ENCODE measurements at places on chromosomes 3 and 15.

- DNase-seq = no peak
Measured at GRCh38 chr3:129016356-129016719, 15.2 kb downstream of the EFCC1 start.

- DNase-seq = no peak
Measured at GRCh38 chr3:98761643-98762229, 1.4 kb upstream of the ST3GAL6 start.

GRCh38 chr3:134370611-134371531 is 3.4 kb downstream of the AMOTL2 start:
- no peak for DNase-seq

DNA sequence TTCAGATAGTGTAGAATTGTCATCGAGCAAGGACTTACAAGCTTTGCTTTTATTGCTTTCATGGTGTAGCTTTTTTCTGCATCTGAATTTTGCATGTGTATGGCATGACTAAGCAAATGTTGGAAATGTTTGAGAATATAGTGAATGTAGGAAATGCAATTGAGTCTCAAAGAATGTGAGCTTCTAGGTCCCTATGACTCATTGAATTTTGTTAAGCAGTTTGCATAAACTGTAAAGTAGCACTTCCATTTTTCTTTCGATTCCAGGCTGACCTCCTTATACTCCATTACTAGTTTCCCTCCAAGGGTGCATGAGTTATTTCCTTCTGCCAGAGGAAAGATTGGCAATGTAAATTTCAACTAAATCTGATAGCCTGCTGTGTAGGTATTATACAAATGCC is 619.2 kb downstream of the DIPK2A start:
- DNase-seq = peak; percentile 68

DNA sequence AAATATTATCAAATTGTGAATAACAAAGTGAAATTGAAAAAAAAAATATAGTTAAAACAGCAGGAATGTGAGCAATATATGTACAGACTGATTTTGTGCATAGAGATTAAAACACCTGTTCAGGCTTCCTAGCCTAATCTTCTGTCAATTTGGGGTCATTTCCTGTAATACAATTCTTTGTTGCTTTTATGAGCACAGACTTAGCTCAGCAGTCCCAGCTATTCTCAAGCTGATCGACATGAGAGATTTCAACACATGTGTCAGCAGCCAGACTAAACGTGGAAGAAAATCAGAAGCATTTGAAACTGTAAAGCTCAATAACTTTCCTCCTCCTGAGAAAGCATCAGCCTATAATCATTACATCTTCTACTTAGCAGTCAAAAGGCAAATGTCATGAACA is 1.6 kb upstream of the FHIT start:
- DNase-seq = no peak

GRCh38 chr15:87573534-87573933 is 683.0 kb downstream of the NTRK3 start:
- no peak for DNase-seq

DNA sequence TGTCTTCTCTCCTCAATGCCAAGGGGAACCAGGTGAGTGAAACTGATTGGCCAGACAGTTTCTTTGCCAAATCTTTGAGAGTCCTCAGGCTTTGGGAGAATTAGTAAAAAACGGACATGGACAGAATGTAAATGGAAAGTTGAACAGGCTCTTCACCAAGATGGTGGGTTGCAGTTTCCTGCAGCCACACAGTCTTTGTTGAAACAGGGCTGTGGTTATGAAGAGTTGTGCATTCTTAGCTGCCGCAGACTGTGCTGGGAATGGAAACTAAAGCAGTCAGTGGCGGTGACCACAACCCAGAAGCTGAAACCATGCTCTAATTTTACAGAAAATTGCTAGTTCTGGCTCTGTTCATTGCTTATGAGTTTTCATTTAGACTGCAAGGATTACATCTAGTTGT is 42.1 kb upstream of the TASOR start:
- no peak for DNase-seq

- DNase-seq = no peak
Measured at GRCh38 chr3:153244961-153245360, 82.9 kb downstream of the RAP2B start.

DNA sequence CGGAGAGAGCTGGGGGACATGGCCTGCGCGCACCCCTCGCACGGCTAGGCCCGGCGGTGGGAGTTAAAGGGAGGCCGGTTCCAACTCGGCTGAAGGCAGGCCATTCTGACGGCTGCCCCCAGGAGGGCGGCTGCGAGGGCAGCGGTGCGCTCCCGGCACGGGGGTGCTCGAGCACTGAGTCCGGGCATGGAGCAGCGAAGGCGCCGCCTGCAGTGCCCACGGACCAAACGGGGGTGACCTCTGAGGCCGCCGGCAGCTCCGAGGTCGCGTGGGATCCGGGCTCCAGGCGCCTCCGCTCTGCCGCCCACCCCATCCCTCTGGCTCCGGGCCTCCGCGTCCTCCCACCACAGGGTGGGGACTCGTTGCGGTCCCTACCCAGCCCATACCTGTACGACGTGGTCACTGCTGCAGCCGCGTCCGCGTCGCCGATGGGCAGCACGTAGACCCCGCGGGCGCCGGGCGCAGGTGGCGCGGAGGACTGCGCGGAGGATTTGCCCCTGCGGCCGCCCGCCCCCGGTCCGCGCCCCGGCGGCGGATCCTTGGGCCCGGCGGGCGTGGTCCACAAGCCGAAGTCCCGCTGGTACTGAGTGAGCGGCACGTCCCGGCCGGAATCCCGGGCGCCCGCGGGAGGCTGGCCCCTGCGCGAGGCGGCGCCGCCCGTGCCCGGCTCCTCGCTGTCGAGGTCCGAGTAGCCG is 469 bp downstream of the MAP6D1 start:
- DNase-seq = no peak

- DNase-seq = no peak
Measured at GRCh38 chr3:183526838-183527427, 28.6 kb downstream of the KLHL6 start.

- DNase-seq = no peak
Measured at GRCh38 chr3:193552923-193553322, 1.8 kb downstream of the ATP13A4 start.

DNA sequence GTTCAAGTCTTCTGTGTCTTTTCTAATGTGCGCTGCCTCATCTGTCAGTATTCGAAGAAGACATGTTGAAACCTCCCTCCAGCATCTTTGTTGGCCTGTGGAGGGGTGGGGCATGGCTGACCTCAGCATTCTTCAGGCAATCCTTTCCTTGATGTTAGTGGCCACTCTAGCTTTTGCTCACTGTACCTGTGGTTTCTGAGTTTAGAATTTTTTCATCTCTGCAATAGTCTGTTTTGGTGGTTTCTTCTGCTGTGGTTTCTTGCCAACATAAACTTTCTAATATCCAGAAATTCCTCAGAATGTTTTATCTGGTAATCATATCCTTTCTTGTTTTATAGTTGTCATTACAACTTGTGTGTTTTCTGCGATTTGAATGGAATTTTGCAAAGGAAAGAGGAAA is 251.3 kb upstream of the NR2E3 start:
- no peak for DNase-seq

GRCh38 chr3:174862666-174863065 is 3.5 kb downstream of the NAALADL2 start:
- no peak for DNase-seq

- DNase-seq = no peak
Measured at GRCh38 chr15:77982127-77982490, 95.4 kb downstream of the TBC1D2B start.

- no peak for DNase-seq
Measured at GRCh38 chr3:182708810-182709209, 84.5 kb upstream of the ATP11B start.

- DNase-seq = no peak
Measured at GRCh38 chr15:77564938-77565337, 67.8 kb downstream of the LINGO1 start.

DNA sequence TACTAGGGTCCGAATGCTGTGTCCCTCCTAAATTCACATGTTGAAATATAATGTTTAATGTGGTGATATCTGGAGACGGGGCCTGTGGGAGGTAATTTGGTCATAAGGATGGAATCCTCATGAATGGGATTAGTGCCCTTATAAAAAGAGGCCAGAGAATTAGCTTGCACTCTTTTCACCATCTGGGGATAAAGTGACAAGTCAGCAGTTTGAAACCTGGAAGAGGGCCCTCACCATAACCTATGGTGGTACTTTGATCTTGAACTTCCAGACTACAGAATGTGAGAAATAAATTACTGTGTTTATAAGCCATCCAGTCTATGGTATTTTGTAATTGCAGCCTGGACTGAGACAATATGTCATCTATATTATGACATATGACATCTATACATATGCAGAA is 132.1 kb downstream of the ISL2 start:
- DNase-seq = no peak

DNA sequence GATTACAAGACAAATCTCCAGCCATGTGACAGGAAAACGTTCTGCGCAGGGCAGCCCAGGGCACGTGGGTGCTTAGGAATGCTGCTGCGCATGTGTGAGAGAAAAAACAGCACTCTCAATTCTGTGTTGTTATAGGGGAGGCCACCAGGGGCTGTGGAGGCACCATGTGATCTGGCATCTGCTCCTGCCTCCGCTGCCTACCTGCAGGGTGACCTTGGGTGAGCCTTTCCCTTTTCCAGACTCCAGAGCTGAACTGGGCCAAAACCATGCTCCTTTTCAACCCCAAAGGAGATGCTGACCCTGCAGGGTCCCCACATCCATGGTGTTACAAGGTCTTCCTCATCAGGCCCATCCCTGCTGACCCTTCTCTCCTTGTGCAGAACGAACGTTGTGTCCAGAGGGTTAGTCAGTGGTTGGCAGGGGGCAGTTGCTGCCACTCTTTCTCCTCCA is 81.5 kb upstream of the RASGRF1 start:
- DNase-seq = peak; percentile 16

DNA sequence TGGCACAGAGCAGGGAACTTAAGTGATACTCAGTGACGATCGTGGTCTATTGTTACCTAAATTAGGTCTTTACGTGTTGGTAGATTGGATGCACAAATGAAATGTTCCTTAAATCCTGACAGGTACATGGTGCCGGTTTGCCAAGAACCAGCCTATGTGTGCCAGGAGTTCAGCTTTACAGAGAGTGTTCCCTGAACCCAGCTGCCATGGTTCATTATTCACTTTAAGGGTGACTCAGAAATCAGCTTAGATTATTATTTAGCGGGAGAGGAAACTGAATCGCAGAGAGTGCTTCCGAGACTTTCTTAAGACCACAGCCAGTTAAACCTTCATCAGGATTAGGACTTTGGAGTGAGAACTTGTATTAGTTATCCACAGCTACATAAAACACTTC is 21.5 kb downstream of the FAM43A start:
- DNase-seq = peak; percentile 68

- DNase-seq = no peak
Measured at GRCh38 chr3:8519774-8520448, 18.3 kb downstream of the LMCD1 start.

DNA sequence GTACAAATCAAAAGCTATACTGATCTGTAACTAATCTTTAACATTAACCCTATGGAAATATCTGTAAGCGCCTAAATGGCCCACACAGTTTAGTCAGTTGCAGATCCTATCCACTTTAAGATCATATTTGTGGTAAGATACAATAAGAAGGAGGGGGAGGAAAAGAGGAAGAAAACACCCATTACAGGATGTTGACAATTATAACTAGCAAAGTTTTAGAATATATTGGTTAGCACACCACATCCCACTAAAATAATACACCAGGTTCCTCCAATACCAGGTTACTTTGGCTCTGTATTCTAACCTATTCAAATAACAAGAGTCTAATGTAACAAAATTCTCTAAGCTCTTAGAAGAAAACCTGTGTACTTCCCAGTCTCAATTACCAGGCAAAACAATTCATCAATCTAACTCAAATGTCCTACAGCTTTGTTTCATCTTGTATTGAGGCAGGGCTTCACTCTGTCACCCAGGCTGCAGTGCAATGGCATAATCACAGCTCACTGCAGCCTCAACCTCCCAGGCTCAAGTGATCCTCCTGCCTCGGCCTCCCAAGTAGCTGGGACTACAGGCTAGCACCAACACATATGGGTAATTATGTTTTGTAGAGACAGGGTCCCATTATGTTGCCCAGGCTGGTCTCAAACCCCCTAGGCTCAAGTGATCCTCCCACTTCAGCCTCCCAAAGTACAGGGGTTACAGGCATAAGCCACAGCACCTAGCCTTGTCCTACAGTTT is 4.2 kb downstream of the SLC4A7 start:
- no peak for DNase-seq

DNA sequence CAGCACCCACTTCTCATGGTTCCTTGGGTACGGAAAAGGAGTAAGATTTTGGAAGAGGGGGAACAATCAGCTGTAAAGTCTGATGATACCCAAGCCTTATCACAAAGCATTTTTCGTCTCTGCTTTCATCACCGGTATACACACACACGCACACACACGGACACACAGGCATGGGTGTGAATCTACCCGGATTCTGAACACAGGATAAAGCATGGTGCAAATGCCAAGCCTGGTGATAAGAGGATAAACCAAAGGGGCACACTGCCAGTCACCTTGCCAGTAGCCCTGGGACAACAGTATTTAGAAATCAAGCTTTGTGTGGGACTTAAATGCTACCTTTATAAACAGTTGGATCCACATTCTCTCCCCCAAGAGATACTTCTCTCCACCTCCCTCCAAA is 22.2 kb downstream of the FAM174B start:
- no peak for DNase-seq

- no peak for DNase-seq
Measured at GRCh38 chr3:161766331-161766730, 269.7 kb downstream of the OTOL1 start.

DNA sequence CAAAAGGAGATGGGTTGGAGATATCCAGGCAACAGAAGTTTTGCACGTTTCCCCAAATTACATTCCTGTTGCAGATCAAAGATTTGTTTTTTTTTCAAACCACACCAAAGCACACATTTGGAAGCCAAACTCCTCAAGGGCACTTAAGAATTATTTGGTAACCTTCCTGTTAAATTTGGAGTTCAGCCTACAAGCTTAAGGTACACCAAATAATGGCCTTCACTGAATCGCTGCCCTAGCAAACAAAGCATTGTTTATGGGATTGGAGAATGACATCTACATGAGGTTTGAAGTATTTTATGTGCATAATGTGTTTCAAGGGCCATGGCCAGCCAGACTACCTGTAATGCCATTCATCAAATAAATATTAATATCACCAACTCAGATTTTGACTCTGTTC is 357.9 kb downstream of the RORA start:
- DNase-seq = no peak

DNA sequence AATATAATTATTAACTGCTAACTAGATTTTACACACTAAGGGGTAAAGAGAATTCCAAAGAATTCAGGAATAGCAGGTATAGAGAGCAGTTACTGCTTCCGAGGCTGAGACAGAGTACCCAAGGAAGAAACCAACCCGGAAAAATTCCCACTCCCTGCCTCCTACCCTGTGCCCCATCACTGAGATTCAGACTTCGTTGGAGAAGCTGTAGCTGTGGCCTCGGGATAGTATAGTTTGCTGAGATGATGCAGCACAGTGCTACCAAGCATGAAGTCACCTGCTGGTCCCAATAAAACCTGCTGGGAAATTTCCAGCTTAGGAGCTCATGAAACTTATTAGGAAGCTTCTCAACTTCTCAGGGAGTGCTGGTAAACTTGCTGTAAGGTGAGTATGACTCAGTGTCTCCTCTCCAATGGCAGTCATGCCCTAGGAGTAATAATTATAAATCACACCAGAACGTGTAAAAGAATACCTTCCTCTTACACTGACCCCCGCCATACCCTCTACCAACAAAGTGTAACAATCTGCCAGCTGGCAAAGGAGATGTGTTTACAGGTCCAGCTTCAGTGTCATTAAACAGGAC is 215.2 kb upstream of the ROBO2 start:
- no peak for DNase-seq
